Endothelial cell of umbilical vein (primary cell): ENCODE measurements at places on chromosomes 6 and 20.

- no peak for DNase-seq
These were observed 11.3 kb upstream of the TMEM181 start for GRCh38 chr6:158548418-158549161.

DNA sequence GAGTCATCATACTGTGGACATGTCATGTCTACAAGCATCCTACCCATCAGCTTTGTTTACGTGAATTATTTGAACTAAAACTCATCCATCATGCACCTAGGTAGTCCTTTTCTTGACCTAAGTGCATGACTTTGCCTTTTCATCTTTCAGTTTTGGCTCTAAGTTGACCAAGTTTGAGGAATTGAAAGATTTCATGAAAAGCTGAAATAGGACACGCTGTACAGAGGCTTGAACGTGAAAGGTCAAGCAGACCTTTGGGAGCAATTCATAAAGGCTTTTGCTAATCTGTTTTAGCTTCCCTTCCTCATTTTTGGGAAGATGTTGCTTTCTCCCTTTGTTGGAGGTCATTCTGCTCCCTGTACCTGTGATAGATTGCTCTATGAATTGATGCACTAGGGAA lies 55.1 kb upstream of the MLIP start:
- no peak for DNase-seq

DNA sequence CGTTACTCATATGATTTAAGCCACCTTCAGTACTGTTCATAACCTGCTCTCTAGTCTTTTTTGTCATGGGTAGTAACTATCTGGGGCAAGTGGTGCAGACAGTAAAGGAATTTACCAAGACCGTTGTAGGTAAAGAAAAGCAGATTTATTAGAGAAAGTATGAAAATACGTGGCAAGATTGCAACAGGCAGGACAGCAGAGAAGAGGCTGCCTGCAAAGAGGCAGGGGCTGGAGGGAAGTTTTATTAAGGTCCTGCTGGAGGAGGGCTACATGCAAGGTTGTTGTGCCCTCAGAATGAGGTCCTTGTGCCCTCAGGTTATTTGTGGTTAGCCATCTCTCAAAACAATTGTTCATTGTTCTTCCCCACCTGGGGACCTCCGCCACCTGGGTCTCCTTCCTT lies 444.3 kb downstream of the BCKDHB start:
- no peak for DNase-seq

- DNase-seq = no peak
These were observed 47.3 kb downstream of the LY86 start for GRCh38 chr6:6635869-6636268.
